ENCODE measurements at places on chromosomes 2 and 18. TPM values are rescaled to one million over a fixed set of nuclear protein-coding genes. Genes with fewer than 3 reads are reported as not detected.

BIN1 gene
- total RNA-seq = 26.3 TPM

GRCh38 chr2:15814946-15815345, 125.4 kb upstream of the MYCN start:
- H3K36me3 ChIP-seq = no peaks in the 10 kb centered on the region
- H3K27me3 ChIP-seq = no peaks in the 10 kb centered on the region
- no peak overlapping the region for H3K27ac ChIP-seq
- no peak for DNase-seq

DNA sequence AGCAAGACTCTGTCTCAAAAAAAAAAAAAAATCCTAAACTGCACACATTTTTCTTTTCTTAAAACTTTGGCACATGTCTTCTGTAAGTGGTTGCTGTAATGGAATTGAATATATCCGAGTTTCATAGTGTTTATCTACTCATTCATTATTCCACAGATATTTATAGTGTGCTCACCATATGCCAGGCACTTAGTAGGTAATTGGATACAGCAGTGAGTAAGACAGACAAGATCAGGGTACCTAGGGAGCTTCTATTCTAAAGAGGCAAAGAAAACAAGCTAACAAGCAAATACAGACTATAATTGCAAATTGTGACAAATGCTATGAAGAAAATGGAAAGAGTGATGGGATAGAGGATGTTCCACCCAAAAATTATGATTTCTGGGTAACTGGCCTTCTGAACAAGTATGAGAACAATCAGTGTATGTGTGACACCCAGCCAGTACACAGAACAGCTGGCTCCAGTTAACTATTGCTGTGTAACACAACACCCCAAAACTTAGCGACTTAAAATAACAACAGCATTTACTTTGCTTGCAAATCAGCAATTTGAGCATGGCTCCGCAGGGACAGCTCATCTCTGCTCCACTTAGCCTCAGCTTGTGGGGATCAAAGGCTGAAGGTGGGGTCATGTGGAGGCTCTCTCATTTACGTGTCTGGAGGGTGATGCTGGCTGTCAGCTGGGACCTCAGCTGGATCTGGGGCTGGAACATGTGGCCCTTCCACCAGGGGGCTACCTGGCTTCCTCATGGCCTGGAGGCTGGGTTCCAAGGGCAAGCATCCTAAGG, 224.9 kb downstream of the INSIG2 start:
- H3K27me3 ChIP-seq = peaks cover 26% of the 10 kb centered on the region
- no peak for DNase-seq
- H3K4me3 ChIP-seq = peak overlapping the region; percentile 40
- H3K4me1 ChIP-seq = peaks cover 17% of the 10 kb centered on the region
- no peak overlapping the region for H3K27ac ChIP-seq

GRCh38 chr2:85888684-85889626, at the start of gene ST3GAL5:
Gene ST3GAL5, minus strand, starts transcription at chr2:85888990. Its CDS starts 85 bp downstream, at chr2:85888905.
- H3K4me3 ChIP-seq = peak within 1 kb of the TSS; percentile 97
- peak within 1 kb of the TSS; percentile 91 for H3K27ac ChIP-seq
- H3K4me1 ChIP-seq = peaks cover 44% of the 10 kb centered on the region
- H3K27me3 ChIP-seq = no peaks in the 10 kb centered on the region
- peak; percentile 93 for DNase-seq
- H3K36me3 ChIP-seq = no peaks in the 10 kb centered on the region

SH3RF3 gene
- total RNA-seq = 2.5 TPM

GRCh38 chr2:65724336-65724735, 291.9 kb upstream of the SPRED2 start:
- peaks cover 10% of the 10 kb centered on the region for H3K4me1 ChIP-seq
- H3K36me3 ChIP-seq = no peaks in the 10 kb centered on the region
- H3K27me3 ChIP-seq = no peaks in the 10 kb centered on the region
- no peak overlapping the region for H3K4me3 ChIP-seq
- no peak overlapping the region for H3K27ac ChIP-seq
- no peak for DNase-seq

- no peaks in the 10 kb centered on the region for H3K4me1 ChIP-seq
- no peaks in the 10 kb centered on the region for H3K36me3 ChIP-seq
- no peaks in the 10 kb centered on the region for H3K27me3 ChIP-seq
- no peak overlapping the region for H3K27ac ChIP-seq
- no peak for DNase-seq
- no peak overlapping the region for H3K4me3 ChIP-seq
Observed at GRCh38 chr18:70662588-70662987, 373.7 kb downstream of the SOCS6 start.

PCARE gene
- not detected for total RNA-seq

- H3K4me1 ChIP-seq = no peaks in the 10 kb centered on the region
- no peaks in the 10 kb centered on the region for H3K27me3 ChIP-seq
- DNase-seq = no peak
- no peak overlapping the region for H3K27ac ChIP-seq
- no peaks in the 10 kb centered on the region for H3K36me3 ChIP-seq
Observed at GRCh38 chr18:40046596-40046995, 1908.4 kb upstream of the PIK3C3 start.

GRCh38 chr2:181140928-181141327, 160.5 kb downstream of the UBE2E3 start:
- peaks cover 10% of the 10 kb centered on the region for H3K4me1 ChIP-seq
- no peak overlapping the region for H3K27ac ChIP-seq
- no peak overlapping the region for H3K4me3 ChIP-seq
- H3K36me3 ChIP-seq = no peaks in the 10 kb centered on the region

DNA sequence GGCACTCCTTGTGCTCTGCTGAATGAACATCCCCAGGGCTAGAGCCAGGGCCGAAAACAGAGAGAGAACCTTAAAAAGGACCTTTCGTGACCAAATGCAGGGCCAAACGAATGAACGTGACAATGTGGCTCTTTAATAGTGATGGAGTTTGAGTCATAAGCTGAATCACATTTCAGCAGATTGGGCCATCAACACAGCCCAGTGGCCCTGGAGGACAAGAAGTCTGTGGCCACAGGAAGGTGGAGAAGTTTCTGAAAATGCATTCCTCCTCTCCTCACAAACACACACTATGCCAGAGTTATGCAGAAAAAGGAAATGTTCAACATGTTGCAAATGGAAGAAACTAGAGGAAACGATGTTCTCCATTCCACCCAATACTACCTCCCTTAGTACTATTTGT, 415.8 kb downstream of the HRH4 start:
- H3K36me3 ChIP-seq = no peaks in the 10 kb centered on the region
- H3K27ac ChIP-seq = no peak overlapping the region
- H3K27me3 ChIP-seq = peaks cover 19% of the 10 kb centered on the region
- no peak overlapping the region for H3K4me3 ChIP-seq
- H3K4me1 ChIP-seq = peaks cover 16% of the 10 kb centered on the region

DNA sequence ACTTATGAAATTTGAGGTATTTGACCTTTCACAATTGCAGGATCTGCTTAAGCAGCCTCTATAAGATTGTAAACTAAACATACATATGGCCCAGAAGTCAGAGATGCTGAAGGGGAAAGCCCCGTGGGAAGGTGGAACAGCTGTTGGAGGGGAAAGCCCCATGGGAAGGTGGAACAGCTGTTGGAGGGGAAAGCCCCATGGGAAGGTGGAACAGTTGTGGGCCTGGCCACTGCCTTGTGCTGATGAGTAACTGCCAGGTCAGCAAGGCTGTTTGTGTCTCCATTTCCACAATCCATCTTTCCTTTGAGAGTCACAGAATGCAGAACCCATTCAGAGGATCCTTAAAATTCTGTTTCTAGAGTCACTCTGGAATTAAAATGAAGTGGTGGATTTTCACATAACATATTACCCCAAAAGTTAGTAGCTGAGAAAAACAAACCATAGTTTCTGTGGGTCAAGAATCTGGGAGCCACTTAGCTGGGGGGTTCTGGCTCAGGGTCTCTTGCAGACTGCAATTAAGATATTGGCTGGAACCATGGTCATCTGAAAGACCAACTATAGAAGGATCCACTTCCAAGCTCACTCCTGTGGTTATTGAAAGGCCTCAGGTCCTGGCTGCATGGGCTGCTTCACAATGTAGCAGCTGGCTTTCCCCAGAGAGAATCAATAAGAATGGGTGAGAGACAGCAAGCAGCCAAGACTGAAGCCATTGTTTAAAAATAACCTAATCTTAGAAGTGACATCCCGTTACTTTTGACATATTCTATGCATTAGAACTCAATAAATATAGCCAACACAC, 86.6 kb upstream of the CAVIN2 start:
- H3K27ac ChIP-seq = no peak overlapping the region
- H3K4me1 ChIP-seq = no peaks in the 10 kb centered on the region
- no peak overlapping the region for H3K4me3 ChIP-seq
- H3K36me3 ChIP-seq = no peaks in the 10 kb centered on the region

NEB gene
- 1.6 TPM for total RNA-seq

SPP2 gene
- total RNA-seq = not detected

- peaks cover 33% of the 10 kb centered on the region for H3K4me1 ChIP-seq
- no peak for DNase-seq
- no peaks in the 10 kb centered on the region for H3K27me3 ChIP-seq
- H3K27ac ChIP-seq = peak overlapping the region; percentile 95
- peak overlapping the region; percentile 96 for H3K4me3 ChIP-seq
Observed at GRCh38 chr18:3262234-3263131, 550 bp downstream of the MYL12B start.

GRCh38 chr2:12498704-12499103, 218.0 kb upstream of the TRIB2 start:
- H3K27me3 ChIP-seq = no peaks in the 10 kb centered on the region
- DNase-seq = no peak

DNA sequence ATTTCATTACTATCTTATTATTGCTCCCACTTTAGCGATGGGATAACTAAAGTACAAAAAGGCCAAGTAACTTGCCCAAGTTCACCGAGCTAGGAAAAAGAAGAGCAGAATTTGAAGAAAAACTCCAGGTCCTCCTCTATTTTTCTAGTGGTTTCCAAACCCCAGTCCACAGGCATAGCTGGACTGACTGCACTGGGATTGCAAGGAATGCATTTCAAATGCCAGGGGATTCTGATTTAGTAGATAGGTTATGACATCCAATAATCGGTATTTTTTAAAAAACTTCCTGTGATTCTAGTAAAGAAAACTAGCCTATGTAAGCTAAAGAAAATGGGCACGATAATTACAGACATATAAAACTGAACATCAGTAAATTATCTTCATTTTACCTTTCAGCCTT, 62.7 kb upstream of the GALNT5 start:
- no peak overlapping the region for H3K27ac ChIP-seq
- DNase-seq = no peak
- H3K4me1 ChIP-seq = peaks cover 4% of the 10 kb centered on the region
- H3K36me3 ChIP-seq = no peaks in the 10 kb centered on the region
- no peak overlapping the region for H3K4me3 ChIP-seq

NT5C1B gene
- total RNA-seq = not detected

GRCh38 chr2:42792583-42793333, at the start of gene HAAO:
Gene HAAO, minus strand, starts transcription at chr2:42792583. Its CDS starts 47 bp downstream, at chr2:42792536.
- H3K4me1 ChIP-seq = peaks cover 35% of the 10 kb centered on the region
- peaks cover 9% of the 10 kb centered on the region for H3K27me3 ChIP-seq
- H3K36me3 ChIP-seq = peaks cover 5% of the 10 kb centered on the region
- peak within 1 kb of the TSS; percentile 88 for H3K4me3 ChIP-seq
- no peak for DNase-seq

DNA sequence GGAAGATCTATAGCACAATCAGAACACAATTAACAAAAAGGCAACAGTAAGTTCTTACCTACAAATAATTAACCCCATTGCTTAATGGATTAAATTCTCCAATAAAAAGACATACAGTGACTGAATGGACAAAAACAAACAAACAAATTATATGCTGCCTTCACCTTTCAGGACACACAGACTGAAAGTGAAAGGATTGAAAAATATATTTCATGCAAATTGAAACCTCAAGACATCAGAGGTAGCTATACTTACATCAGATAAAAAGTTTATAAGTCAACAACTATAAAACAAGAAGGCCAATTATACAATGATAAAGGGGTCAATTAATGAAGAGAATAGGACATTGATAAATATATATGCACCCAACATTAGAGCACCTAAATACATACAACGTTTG, 741.2 kb upstream of the FAM98A start:
- no peak overlapping the region for H3K4me3 ChIP-seq
- no peak overlapping the region for H3K27ac ChIP-seq
- H3K4me1 ChIP-seq = no peaks in the 10 kb centered on the region
- no peaks in the 10 kb centered on the region for H3K36me3 ChIP-seq
- no peaks in the 10 kb centered on the region for H3K27me3 ChIP-seq
- no peak for DNase-seq

GRCh38 chr18:79725486-79725885, 45.9 kb downstream of the CTDP1 start:
- H3K27me3 ChIP-seq = no peaks in the 10 kb centered on the region
- no peak overlapping the region for H3K4me3 ChIP-seq
- peaks cover 42% of the 10 kb centered on the region for H3K36me3 ChIP-seq
- H3K4me1 ChIP-seq = no peaks in the 10 kb centered on the region

GRCh38 chr2:196041786-196042185, 26.9 kb downstream of the DNAH7 start:
- no peak overlapping the region for H3K27ac ChIP-seq
- no peaks in the 10 kb centered on the region for H3K27me3 ChIP-seq
- no peak for DNase-seq
- H3K4me3 ChIP-seq = no peak overlapping the region
- H3K4me1 ChIP-seq = no peaks in the 10 kb centered on the region
- peaks cover 3% of the 10 kb centered on the region for H3K36me3 ChIP-seq

STEAP3 gene
- total RNA-seq = 19.0 TPM

DNA sequence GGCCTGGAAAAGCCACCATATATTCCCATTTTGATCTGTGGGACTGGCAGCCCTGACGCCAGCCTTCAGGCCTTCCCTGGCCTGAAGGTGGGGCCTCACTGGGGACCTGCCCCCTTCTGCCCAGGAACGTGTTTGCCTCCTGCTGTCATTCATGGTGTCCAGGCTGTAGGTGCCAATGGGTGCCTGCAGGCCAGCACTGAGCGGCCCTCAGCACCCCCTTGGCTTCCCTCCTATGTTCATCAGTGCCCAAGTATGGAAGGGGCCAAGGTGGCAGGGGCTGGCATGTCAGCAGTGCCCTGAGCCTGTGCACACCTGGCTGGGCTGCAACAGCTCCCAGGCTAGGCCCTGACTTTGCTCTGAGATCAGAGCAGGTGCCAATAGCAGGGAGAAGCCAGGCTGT, 800.3 kb upstream of the RAB6C start:
- no peak overlapping the region for H3K27ac ChIP-seq
- no peak overlapping the region for H3K4me3 ChIP-seq
- no peak for DNase-seq
- H3K36me3 ChIP-seq = no peaks in the 10 kb centered on the region

IL1RL1 gene
- total RNA-seq = not detected

PROC gene
- total RNA-seq = 8.9 TPM

HSBP1L1 gene
- total RNA-seq = 25.0 TPM

GRCh38 chr2:24917086-24917485, 3.0 kb downstream of the ADCY3 start:
- no peak overlapping the region for H3K27ac ChIP-seq
- H3K4me3 ChIP-seq = peak overlapping the region; percentile 47
- H3K27me3 ChIP-seq = peaks cover 9% of the 10 kb centered on the region
- H3K4me1 ChIP-seq = peaks cover 23% of the 10 kb centered on the region
- H3K36me3 ChIP-seq = peaks cover 10% of the 10 kb centered on the region

Data from type B pancreatic cell (in vitro differentiated cells).